ENCODE measurements at places on chromosomes 5 and 9.

GRCh38 chr5:132079081-132079480 is 5.5 kb downstream of the CSF2 start:
- no peak for DNase-seq

DNA sequence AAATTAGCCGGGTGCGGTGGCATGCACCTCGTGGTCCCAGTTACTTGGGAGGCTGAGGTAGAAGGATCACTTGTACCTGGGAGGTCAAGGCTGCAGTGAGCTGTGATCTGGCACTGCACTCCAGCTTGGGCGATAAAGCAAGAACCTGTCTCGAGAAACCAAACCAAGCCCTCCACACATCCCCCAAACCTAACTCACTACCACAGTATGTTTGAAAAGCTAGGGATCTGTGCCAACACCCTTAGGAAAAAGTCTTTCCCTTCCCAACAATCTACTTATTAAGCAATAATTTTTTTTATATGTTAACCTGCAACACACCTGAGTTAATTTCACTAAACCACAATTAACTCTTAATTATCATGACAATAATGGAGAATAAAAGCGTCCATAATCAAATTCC is 2.2 kb downstream of the UBTD2 start:
- DNase-seq = no peak

GRCh38 chr5:158845941-158846340 is 253.8 kb downstream of the EBF1 start:
- DNase-seq = no peak

GRCh38 chr5:171513591-171513990 is 94.1 kb downstream of the FGF18 start:
- no peak for DNase-seq

- DNase-seq = no peak
These were observed 33.5 kb downstream of the ANXA6 start for GRCh38 chr5:151123897-151124751.

DNA sequence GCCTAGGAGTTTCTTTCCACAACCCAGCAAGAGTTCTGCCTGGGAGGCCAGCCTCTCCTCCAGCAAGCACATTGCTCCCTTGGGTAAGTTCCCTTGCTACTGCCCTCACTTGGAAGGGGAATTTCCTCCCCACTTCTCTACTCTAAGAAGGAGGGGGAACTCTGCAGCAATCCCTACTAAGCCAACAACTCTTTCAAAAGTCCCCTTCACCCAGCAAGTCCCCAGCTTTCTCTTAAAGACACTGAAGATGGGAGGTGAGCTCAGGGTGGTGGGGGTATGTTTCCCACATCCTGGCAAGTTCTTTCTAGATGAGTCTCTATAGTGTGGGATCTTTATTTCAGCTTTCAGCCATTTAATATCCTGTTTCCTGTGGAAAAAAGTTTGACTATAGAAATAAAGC is 49.0 kb downstream of the PDE8B start:
- DNase-seq = no peak

GRCh38 chr9:103928442-103928841 is 165.7 kb upstream of the SMC2 start:
- DNase-seq = no peak

- peak; percentile 41 for DNase-seq
These were observed 9.2 kb upstream of the LCN15 start for GRCh38 chr9:136773386-136774044.

- DNase-seq = no peak
These were observed 154.1 kb upstream of the CDH12 start for GRCh38 chr5:23007236-23007635.

Data from NCI-H1930 (cell line).